Kasumi-1 (cell line): ENCODE measurements at places on chromosomes 13 and 19.

GRCh38 chr19:897442-898039 is 4.3 kb downstream of the RNU6-9 start:
- no peak for DNase-seq

DNA sequence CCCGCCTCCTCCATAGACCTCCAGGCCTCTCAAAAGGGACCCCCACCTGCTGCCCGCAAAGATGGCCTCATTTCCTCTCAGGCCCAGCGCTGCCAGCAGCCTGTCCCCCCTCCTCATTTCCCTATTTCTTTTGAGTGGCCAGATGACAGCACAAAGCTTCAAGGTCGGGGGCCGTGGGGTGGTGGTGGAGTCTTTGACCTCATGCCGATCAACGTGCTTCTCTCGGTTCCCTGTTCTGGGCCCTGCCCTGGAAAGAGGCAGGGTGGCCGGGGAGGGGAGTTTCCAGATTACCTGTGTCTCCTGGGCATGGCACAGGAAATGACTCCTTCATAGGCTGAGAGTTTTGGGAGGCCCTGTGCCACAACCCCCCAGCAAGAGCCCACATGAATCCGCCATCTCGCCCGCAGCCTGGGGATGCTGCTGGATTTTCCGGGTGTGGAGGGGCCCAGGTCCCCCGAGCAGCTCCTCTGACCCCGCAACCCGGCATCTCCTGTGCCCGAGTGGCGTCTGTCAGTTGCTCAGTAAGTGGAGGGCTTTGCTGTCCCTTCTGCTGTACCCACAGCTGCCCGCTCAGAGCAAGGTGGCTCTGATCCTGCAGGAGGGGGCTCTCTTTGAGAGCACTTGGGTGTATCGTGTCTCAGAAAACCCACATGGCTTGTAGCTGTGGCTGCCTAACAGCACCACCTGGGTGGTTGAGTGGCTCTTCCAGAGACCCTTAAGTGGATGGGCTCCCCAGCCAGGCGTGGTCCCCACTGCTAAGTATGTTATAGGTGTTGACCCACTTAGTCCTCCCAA is 139.4 kb downstream of the SIPA1L3 start:
- DNase-seq, result no peak

- no peak for DNase-seq
These were observed 753.6 kb downstream of the LIG4 start for GRCh38 chr13:107461751-107462150.

DNA sequence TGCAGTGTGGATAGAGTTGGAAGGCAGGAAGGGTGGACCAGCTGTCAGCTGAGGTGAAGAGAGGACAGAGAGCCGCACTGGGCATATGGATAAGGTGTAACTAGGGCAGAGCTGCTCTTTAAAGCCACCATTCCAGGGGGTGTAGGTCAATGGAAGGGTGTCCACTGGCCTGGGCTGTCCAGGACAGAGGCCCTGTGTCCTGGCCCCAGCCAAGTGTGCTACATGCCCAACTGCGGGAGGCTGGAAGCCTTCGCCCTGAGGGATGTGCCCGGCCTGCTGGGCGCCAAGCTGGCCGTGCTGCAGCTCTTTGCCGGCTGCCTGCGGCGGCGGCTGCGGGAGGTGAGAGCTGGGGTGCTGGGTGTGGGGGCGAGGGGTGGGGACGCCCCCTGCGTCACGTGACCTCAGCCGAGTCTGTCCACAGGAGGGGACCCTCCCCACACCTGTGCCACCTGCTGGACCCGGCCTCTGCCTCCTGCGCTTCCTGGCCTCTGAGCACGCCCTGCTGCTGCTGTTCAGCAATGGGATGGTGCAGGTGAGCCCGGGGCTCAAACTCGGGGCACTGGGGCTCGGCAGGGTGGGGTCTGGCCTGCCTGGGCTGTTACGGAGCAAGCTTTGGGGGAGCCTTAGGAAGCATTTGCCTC is 9.8 kb downstream of the PLK5 start:
- no peak for DNase-seq

DNA sequence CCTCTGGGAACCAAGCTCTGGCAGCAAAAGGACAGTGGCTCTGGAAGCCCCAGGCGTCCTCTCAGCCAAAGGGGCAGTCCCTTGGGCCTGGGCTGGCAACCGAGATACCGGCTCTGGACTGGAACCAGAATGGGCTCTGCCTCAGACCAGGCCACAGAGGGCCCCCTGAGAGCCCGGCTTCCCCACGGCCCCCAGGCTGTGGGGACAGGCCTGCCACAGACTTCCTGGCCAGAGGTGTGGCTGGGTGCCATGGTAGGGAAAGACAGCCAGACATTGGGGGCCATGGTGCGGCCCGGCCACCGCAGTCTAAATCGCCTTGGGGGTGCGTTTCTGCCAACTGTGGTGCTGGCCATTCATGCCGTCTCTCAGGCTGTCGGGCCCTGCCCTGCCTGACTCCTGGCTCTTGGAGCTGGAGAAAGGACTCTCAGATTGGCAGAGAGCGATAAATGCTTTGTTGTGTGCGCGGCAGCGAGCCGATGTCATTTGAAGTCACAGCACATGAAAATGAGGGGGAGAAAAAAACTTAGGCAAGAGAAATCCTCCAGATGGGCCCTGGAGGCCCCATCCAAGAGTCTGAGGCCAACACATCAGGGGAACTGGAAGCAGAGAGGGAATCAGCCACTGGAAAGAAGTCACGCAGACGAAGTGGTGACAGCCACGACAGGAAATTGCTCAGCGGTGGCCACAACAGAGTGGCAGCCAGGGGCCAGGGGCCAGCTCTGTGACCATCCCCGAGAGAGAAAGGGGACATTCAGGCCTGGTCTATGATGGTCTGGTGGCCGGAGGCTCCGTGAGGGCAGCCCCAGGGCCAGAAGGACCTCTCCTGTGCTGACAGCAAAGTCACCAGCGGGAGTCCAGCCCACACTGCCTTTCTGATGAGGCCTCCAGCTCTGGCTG is 26.5 kb downstream of the SH3GL1 start:
- peak; percentile 27 for DNase-seq

GRCh38 chr19:30469774-30470173 is 97.6 kb downstream of the ZNF536 start:
- DNase-seq, result no peak

GRCh38 chr13:59677966-59678814 is 485.5 kb downstream of the DIAPH3 start:
- peak; percentile 78 for DNase-seq

GRCh38 chr19:17504030-17504429 is 7.4 kb upstream of the PGLS start:
- DNase-seq, result no peak

DNA sequence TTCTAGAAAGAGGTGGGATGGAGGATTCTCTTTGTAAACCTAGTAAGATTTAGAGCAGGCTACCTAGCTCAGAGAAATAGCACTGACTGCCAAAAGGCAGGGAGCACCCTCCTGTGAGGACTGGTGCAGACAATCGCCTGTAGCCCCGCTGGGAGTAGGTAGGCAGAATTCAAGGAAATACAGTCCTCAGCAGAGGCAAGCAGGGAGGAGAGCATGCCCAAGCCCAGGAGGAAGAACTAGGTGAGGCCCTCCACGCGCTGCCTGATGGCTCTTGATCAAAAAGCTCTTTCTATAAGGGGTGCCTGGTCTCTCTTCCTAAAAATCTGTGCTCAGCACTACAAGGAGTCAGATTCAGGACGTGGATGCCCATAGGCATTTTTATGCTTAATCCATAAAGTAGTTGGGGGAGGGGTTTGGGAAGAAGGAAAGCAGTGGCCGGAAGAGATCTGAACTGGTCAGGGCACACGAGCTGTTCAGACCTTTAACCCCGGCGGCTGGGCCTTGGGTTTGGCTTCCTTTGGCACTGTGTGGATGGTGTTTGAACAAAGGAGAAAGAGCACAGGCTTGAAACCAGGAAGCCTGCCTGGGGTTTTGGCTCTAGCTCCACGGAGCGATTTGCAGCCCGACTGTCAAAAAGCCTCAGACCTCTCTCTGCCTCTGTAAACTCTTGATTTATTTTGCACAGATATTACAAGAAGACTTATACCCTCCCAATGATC is 320.6 kb downstream of the FOXO1 start:
- no peak for DNase-seq

GRCh38 chr13:71729441-71729840 is 137.6 kb downstream of the DACH1 start:
- DNase-seq, result no peak

- DNase-seq, result no peak
These were observed 2.0 kb downstream of the RNF113B start for GRCh38 chr13:98175043-98175442.

DNA sequence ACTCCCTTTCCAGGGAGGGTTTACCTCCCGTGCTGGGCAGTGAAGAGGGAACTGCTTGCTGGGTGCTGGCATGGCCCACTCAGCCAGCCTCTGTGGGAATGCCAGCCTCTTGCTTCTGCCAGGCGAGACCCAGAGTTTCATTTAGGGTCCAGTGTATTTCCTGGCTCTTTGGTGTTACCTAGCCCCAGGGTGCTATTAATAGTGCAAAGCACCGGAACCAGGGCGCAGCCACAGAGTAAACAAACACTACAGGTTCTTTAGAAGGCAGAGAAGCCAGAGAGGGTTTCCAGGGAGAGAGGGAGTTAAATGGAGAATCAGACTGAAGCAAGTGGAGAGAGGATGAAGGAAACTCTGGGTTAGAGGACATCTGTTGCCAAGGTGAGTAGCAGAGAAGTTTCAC is 74.9 kb upstream of the SPATA13 start:
- DNase-seq, result no peak

DNA sequence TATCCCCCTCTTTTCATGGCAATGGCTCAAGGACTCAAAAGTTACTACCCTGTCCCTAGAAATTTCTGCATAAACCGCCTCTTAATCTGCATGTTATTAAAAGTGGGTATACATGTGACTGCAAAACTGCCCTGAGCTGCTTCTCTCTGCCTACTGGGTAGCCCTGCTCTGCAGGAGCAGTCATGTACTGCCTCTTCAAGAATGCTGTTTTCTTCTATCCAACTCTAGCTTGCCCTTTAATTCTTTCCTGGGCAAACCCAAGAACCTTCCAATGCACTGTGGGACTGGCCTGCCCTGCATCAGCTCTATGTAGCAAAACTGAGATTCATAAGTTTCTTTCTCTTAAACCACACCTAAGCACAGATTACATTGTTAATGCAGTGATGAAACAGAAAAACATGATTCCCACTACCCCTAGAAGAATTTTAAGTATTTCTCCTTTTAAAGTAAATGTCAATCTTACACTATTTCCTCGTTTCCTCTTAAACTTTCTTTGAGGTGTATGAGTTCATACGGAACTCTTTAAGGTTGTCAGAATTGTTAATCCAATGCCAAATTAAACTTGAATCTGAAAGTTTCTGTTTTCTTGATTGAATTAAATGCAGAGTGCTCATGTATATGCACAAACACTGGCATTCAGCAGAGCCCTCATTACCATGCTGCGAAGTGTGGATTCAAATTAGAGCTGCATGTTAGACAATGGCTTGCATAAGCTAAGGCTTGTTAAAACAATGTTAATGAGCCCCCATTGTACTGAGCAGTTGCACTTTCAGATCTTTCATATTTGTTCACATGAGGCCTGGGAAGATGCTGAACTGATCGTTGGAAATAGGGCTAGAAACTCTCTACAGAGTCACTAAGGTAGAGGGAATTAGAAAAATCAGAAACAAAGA is 669.9 kb upstream of the PCDH20 start:
- DNase-seq, result no peak

DNA sequence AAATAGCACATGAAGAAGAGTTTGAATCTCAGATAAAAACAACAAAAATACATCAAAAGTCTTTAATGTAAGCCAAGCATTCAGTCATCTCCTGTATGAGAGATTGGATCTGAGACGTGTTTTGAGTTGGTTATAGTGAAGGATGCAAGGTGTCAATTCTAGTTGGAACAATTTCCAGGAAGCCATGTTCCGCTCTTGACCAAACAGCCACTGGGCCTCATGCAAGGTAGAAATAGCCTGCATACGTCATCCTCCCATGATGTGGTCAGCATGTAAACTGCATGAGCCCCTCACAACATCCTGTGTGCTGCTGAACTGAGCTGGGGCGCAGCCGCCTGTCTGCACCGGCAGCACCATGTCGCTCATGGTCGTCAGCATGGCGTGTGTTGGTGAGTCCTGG is at the start of gene KIR3DL3:
TSS of gene KIR3DL3 (plus strand) at position 301 of the 400 bp plus-strand sequence. CDS start at position 356, 55 bp downstream.
- no peak for DNase-seq

DNA sequence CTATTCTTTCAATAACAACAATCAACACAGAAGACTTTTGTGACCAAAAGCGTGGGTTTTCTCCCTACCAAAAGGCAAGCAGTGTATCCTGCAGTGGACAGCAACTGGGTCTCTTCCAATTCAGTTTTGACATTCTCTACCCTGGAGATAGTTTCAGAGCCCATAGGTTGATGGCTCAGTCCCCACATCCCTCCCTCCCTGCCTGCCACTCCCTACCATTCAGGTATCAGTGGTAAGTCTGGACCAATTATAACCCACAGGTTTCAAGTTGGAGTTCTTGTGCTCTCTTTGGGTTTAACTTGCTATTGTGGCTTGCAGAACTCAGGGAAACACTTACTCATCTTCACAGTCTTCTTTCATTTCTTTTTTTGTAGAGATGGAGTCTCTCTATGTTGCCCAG is 60.2 kb downstream of the ZNF823 start:
- no peak for DNase-seq

DNA sequence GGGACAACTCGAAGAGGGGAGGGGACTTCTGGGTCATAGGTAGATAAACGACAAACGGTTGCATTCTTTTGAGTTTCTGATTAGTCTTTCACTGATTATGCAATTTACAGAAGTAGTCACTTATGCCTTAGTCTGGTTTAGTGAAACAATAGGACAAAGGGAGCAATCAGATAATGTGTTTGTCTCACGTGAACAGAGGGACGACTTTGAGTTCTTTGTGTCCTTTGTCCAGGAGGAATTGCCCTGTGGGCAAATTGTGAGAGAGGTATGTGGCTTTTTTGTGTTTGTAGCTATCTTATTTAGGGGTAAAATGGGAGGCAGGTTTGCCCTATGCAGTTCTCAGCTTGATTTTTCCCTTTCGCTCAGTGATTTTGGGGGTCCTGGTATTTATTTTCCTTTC is 362.9 kb upstream of the PCDH20 start:
- DNase-seq, result no peak

DNA sequence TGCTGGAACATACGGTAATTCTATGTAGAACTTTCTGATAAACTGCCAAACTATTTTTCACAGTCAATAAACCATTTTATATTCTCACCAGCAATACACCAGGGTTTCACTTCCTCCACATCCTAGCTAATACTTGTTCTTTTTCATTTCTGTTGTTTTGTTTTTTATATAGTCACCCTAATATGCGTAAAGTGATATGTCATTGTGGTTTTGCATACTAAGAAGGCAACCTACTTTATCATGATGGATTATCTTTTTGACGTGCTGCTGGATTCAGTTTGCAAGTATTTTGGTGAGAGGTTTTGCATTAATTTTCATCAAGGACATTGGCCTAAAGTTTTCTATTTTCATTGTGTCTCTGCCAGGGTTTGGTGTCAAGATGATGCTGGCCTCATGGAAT is 1384.1 kb downstream of the UQCRFS1 start:
- no peak for DNase-seq

DNA sequence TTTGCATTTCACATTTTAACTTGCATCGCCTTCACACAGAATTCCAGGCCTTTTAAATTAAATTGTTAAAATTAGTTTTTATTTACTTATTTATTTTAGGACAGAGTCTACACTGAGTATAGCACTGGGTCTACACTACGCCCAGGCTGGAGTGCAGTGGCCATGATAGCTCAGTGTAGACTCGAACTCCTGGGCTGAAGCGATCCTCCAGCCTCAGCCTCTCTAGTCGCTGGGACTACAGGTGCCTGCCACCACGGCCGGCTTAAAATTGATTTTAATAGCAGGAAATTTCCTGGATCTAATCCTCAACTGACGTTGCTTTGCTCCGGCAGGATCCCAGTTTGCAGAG is 301 bp upstream of the ZNF610 start:
- no peak for DNase-seq

- DNase-seq, result no peak
These were observed 114.6 kb downstream of the KDM4B start for GRCh38 chr19:5083547-5083965.

- no peak for DNase-seq
These were observed 1.4 kb upstream of the HPN start for GRCh38 chr19:35039881-35040825.
